Pons (tissue), 1 donor: ENCODE measurements at places on chromosomes 2 and 18.

GRCh38 chr18:51480407-51481261 is 283.2 kb upstream of the MEX3C start:
- no peak for DNase-seq

GRCh38 chr2:199833525-199833924 is 17.5 kb downstream of the FTCDNL1 start:
- peak; percentile 97 for DNase-seq

GRCh38 chr18:24726727-24727492 is 266.5 kb downstream of the HRH4 start:
- peak; percentile 91 for DNase-seq

- no peak for DNase-seq
Observed at GRCh38 chr2:207833251-207833751, 63.6 kb upstream of the FZD5 start.

- DNase-seq, result no peak
Observed at GRCh38 chr2:143802871-143803650, 673.8 kb downstream of the ARHGAP15 start.

DNA sequence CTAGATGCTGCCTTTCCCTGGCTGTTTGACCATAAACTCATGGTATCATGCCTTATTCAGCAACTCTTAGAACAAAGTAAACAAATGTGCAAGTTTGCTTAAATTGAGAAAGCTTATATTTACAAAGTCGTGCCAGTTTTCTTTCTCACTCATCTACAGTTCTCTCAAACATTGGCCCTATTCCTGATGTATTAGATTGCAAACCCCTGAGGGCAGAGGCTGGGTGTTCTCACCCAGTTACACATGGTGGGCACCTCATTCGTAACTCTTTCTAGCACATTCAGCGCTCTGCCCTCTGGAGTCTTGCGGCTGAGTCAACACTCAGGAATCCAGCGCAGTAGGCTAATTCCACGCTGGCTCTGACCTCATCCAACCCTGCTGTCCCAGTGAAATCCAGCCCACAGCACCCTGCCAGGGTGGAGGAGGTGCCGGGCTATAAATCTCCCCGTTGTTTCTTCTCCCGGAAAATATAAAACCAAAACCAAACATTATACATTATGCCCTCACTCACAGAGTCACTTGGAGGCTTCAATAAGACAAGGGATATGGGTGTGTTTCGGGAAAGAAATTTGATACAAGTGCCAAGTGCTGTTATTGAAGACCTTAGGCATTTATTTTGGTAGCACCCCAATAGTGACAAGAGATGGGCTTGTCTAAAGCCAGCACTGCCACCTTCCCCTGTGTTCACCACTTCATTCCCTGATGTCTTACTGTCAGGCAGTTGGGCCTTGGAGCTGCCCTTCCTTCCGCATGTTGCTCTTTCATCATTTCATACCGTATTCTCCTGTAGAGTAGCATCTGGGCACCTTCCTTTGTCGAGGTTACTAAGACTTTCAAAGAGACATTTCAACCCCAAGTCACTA is 287.4 kb downstream of the PRKCE start:
- no peak for DNase-seq

DNA sequence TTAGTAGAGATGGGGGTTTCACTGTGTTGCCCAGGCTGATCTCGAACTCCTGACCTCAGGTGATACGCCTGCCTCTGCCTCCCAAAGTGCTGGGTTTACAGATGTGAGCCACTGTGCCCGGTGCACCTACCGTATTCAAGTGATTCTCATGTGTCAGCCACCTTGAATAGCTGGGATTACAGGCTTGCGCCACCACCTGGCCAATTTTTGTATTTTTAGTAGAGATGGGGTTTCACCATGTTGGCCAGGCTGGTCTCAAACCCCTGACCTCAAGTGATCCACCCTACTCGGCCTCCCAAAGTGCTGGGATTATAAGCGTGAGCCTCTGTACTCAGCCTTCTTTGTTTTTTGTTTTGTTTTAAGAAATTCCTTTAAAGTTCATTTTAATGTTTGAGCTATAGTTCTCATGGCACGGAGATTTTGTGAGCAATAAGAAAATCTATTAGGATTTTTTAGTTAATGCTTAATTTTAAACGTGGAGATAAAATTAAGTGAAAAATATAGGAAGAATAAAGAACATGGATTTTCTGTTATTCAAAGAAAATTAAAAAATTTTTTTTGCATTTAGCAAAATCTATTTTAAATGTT is 242.6 kb downstream of the PHLPP1 start:
- no peak for DNase-seq

DNA sequence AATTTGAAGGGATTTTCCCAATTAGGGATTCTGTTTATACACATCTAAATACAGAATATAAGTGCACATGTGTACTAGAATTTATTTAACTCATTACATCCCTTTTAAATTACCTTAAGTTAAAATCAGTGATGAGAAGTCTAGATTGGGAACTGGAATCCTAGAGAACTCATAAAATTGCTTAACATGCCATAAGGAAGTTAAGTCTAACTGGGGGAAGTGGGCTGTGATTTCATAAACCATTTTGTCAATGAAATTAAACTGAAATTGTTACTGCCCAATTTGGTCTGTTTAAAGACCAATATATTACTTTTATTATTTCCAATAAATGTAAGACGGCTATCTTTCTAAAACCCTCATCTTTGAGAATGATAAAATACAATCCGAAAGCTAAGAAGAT is 72.3 kb upstream of the CD226 start:
- DNase-seq, result no peak

- DNase-seq, result no peak
Observed at GRCh38 chr2:26627350-26628105, 13.6 kb downstream of the CIB4 start.

- no peak for DNase-seq
Observed at GRCh38 chr2:230312638-230313037, 14.4 kb upstream of the SP140L start.
